ENCODE measurements at places on chromosomes 1 and 21. TPM values are rescaled to one million over a fixed set of nuclear protein-coding genes. Genes with fewer than 3 reads are reported as not detected.
A peak's percentile ranks its signal among the peaks of the same experiment; 100 is the strongest.

NCAM2 gene
- not detected for total RNA-seq

- DNase-seq, result no peak
Measured at GRCh38 chr1:182556279-182556678, 32.8 kb downstream of the RNASEL start.

DNA sequence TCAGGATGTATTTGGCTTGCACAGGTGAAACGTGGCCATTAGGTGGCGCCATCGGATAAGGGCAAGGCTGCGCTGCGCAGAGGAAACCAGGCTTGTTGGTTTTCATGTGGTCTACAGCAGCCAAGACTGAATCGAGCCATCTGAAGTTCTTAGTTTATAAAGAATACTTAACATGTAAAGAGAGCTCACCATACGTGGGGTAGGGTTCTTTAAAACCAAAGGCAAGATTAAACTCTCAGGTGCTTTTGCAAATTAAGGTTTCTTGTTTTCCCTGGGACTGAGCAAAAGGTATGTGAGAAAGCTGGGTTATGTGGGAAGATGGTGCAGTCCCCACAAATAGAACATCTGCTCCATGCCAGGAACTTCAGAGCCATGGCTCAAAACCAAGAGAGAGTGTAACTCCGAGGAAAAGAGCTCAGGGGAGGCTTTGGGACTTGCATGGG is 9.3 kb downstream of the MASP2 start:
- peak; percentile 89 for DNase-seq

LCE3E gene
- total RNA-seq, result not detected

DNA sequence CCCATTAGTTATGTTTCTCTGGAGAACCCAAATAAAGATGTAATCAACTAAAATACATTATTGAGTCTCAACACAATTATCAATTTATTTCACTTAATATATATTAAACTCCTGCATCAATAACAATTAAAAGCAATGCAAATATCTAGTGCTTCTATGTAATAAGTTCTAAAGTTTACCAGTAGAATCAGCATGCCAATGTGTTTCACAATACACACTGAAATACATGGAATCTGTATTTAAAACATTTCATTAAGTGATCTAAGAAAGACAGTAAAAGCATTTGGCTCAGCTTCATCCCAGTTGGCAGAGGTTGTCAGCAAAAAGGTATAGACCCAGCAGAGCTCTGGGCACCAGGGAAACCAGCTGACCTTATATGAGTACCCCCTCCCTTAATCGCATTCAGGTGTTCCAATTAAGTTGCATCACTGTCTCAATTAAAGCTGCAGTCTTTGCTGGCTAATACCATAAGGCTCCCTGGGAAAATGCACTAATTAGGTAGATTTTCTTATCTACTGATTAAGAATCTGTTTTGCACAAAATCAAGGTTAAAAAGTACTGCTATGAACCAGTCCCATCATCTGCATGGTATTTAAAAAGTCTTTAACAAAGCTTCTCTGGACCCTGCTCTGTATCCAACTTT is 63.1 kb downstream of the NIBAN1 start:
- DNase-seq, result no peak

PAFAH2 gene
- 8.7 TPM for total RNA-seq

MROH7 gene
- 0.53 TPM for total RNA-seq

DNA sequence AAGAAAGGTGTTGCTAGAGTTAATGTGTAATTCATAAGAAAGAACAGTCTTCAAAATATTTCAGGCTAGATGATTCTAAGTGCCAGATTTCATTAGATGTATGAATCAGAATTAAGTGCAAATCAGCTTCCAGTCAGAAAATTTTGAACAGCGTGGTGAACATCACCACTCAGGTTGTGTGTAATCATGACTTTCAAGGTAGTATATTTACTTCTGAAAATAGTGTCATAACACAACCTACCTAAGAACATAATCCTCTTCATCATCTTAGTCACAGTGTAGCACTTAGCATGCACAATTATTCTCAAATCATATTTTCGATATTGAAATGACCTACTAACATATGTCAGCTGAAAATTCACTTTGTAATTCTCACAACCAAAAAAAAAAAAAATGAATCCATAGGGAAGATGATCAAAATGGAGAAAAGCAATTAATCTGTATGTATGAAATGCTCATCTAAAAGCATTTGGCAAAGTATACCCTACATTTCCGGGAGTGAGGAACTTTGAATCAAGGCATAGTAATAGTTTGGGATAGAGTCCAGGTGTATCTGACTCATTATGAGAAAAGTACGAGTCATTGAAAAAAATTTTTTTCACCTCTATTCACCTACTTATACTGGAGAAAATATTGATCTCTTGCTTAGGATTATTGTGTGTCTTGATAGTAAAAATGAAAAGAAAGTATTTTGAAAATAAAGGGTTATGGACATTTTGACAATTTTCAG is 221.8 kb upstream of the CHRM3 start:
- DNase-seq, result no peak

MMP23B gene
- total RNA-seq, result 1.6 TPM

- DNase-seq, result peak; percentile 28
Measured at GRCh38 chr1:11693024-11693590, 1.6 kb downstream of the DRAXIN start.

DNA sequence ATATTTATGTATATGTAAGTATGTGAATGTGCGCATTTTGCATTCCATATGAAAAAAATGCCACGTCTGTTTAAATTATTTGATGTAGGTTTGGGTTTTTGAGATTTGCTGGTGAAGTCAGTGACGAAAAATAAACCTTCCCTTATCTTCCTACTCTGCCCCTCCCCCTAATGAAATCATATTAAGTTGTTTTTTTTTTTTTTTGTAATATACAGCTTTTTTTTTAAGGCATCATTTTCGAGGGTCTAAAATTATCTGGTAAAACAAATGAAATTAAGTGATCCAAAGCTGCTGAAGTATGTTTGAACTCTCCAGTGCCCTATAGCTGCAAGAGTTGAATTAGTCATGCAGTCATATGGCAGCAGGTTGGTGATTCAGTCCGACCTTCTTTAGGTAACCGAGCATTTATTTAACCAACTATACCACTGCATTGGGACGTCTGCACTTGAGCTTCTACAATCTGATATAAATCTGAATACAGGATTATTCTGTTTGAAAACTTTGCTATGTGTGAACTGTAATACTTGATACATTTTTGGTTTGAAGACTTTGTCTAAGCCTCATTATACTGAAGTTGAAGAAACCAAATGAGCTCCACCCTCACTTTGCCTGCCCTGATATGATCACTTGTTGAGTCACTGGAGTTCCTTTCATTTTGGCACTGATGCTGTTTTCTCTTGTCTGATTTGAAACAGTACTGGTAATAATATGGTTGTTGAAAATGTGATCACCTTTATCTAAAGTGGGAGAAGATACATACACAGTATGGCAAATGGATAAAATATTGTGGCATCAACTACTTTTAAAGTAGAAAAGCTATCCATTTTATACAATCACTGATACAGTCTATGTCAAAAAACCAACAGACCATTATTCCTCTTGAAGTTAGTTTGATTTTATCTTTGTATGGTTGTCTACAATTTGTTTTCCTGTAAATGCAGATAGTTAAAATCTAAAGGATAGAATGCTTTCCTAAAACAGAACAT is 11.7 kb downstream of the PDIK1L start:
- DNase-seq, result no peak

NTRK1 gene
- total RNA-seq, result 5.3 TPM

HENMT1 gene
- 14.3 TPM for total RNA-seq

SH2D1B gene
- total RNA-seq, result 0.18 TPM

ANGPTL3 gene
- total RNA-seq, result not detected

- DNase-seq, result no peak
Measured at GRCh38 chr1:26373789-26374188, 1.2 kb upstream of the ZNF683 start.

Measured in activated naive CD4-positive, alpha-beta T cell treated with anti-CD3 and anti-CD28 coated beads, Interleukin-2, amount 50 U/mL, for 72 hours (primary cell).